ENCODE measurements at places on chromosomes 11 and 22.

DNA sequence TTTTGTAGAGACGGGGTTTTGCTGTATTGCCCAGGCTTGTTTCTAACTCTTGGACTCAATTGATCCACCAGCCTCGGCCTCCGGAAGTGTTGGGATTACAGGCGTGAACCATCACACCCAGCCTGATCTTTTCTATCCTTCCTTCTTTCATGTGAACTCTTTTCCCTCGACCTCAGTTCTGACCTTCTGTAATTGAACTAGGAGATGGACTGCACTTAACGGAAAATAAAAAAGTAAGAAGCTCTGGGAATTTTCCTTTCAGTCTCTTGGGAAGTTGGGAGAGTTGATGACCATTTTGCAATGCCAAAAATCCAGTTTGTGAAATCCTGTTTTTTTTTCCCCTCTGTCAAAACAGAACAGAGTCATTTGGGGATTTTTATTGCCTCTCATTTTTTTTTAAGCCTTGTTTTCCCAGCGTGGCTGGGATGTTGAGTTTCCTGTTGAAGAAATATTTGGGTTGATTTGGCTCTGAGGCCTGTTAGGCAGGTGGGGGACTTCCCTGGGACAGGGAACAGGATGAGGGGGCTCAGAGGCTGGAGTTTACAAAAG is 26.9 kb upstream of the CYB5R3 start:
- DNase-seq: no peak

DNA sequence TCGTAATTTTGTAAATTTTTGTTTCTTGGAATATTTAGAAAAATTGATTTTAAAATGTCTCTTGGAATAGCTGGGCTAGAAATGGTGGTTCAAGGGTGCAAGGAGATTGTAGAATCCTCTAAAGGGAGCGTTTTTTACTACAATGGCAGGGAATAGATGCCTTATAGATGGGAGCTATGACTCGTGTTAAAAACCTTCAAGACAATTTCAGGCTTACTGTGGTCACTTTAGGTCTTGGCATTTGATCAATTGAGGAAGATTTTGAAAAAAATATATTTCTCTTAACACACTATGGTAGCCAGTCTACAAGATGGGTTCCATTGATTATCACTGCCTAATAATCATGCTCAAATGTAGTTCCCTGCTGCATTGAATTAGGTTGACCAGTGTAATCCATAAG is 25.0 kb downstream of the METTL15 start:
- DNase-seq: no peak

DNA sequence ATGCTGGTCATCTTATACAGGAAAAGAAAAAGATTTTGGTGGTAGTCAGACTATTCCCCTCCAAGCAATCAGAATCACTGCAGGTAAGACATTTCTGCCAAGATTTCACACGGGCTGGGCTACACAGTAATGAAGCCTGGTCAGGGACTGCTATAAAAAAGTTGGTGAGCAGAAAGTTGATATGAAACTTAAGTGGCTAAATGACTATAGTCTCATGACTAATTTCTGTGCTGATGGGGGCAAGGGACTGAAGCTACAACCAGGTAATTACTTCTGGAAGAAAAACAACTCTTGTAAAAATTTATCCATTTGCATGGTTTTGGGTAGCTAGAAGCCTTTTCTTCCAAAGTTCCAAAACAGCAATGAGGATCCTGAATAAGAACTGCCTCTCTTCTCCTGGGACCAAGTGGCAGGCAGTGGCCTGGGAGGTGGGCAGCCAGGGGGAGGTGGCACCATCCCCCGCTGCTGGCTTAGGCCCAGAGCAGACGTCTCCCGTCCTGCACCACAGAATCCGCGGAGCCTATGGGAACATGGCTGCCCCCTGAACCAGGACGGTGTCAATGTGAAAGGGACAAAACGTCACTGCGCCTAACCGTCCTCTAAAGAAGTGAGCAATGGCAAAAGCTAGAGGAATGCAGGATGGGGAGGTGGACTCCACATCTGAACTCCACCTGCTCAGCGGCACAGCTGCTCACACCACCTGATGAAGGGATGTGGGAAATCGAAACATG is 122.6 kb upstream of the LMO1 start:
- DNase-seq: no peak

- DNase-seq: no peak
Measured at GRCh38 chr11:113373981-113374560, 13.5 kb upstream of the ANKK1 start.

DNA sequence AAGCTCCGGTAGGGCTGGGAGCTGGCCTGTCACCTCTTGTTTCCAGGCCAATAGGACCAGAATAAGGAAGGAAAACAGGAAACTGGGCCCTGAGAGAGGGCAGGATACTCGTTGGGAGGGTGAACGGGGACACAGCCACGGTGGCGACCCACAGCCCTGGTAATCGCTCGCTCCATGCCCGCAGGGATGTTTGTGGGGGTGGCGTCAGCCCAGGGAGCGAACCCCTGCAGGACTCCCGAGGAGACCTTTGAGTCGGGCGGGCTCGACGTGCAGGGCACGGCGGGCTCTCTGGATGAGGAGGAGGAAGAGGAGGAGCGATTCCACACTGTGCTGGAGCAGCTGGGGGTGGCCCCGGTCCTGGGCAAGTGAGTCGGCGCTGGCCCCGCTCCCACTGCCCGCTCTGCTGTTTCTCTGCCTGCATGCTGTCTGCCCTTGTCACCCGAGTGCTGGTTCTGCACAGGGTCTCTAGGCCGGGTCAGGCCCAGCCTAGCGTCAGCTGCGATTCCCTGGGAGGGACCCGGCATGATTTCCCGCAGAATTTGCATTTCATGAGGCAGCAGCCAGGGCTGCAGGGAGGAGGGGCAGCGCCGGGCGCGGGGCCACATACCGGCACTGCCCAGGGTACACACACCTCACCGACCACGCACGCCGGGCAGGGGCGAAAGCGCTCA is 1.6 kb downstream of the CRACR2B start:
- no peak for DNase-seq

GRCh38 chr11:23755769-23756168 is 741.1 kb upstream of the LUZP2 start:
- no peak for DNase-seq

Measured in activated T-cell treated with anti-CD3 and anti-CD28 coated beads for 1 hour (primary cell).